ENCODE measurements at places on chromosomes 6 and 20. TPM values are rescaled to one million over a fixed set of nuclear protein-coding genes. Genes with fewer than 3 reads are reported as not detected.

DNA sequence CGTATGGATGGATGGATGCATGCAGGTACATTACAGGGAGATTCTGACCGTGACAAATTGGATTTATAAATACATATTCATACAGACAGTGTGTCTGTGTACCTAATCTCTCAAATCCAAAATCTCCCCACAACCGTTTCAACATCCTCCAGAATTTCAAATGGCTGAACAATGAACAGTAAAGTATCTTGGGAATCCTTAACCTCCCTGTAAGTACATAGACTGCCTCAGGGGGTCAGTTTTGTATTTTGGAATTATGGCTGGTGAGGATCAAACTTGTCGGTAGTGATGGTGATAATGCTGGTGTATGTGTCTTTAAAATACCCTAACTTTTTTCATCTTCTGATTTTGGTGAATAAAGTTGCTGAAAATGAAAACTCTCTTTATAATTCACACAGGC, 246.2 kb downstream of the FOXC1 start:
- no peak overlapping the region for H3K27ac ChIP-seq
- no peaks in the 10 kb centered on the region for H3K4me1 ChIP-seq
- H3K27me3 ChIP-seq = no peaks in the 10 kb centered on the region
- H3K36me3 ChIP-seq = no peaks in the 10 kb centered on the region
- H3K4me3 ChIP-seq = no peak overlapping the region
- DNase-seq = no peak

CDSN gene
- total RNA-seq = not detected

DNA sequence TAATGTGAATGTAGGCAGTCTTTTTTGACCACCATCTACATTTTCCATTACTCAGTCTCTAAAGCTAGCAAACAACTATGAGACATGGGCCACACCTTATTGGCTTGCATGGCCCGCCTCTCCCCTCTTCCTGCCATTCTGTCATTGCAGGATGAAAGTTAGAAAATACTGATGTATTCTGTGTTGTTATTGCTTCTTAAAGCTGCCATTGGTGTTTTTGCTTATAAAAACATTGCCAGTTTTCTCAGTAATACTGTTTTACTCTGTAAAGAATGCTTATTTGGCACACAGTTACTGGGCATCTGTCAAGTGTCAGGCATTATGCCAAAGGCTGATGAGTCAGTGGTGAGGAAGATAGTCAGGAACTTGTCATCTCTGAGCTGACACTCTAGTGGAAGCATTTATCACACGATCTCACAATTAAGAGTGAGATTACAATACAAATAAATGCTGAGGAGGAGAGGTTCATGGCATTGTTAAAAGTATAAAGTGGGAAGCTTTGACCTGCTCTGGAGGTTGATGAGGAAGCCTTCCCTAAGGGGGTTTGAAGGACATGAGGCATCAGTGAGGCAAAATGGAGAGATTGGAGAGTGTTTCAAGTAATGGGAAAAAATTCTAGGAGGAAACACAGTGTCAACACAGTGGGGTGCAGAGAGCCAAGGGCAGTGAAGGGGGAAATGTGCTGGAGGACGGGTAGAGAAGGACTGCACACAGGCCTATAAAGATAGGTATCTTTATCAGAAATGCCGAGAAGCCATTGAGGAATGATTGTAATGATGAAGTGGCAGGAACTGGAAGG, 14.7 kb downstream of the KLHL32 start:
- no peaks in the 10 kb centered on the region for H3K36me3 ChIP-seq
- H3K4me1 ChIP-seq = no peaks in the 10 kb centered on the region
- DNase-seq = peak; percentile 47
- H3K27me3 ChIP-seq = no peaks in the 10 kb centered on the region

DNA sequence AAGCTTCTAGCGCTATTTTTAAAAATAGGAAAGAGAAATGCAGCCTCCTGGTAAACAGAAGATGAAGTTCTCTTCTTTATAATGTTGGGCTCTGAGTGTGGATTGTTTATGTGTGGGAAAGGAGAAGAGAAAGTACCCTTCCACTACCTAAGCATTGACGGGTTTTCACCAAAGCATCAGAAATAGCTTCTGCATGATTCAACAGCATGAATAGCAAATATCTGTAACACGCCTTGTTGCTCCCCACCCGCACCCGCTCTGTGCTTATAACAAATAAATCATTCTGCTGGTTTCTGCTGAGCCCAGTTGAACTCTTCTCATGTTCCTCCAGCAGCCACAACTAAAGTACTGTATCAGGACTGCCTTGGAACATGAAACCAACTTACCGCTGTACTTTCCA, 20.7 kb downstream of the TXLNB start:
- peak; percentile 95 for DNase-seq
- H3K4me3 ChIP-seq = no peak overlapping the region
- no peaks in the 10 kb centered on the region for H3K4me1 ChIP-seq
- no peak overlapping the region for H3K27ac ChIP-seq
- no peaks in the 10 kb centered on the region for H3K27me3 ChIP-seq

DNA sequence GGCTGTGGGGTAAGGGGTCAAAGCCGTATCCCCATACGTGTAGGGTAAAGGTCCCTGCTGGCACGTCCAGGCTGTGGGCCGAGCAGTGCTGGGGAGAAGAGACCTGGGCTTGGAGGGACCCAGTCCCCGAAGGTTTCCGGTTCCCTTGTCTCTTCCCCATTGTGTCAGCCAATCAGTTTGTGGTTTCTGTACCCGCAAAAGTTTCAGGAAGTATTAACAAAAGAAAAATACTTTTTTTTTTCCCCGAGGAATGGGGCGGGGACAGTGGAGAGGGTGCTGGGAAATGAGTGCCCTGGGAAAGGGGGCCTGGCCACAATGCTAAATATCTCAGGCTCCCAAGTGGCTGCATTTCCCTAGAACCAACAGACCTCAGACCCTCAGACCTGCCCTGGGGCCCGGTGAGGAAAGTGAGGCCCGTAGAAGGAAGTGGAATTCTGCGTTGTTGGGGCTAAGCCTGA, 15.2 kb upstream of the AMD1 start:
- H3K27me3 ChIP-seq = no peaks in the 10 kb centered on the region
- no peaks in the 10 kb centered on the region for H3K4me1 ChIP-seq
- H3K36me3 ChIP-seq = no peaks in the 10 kb centered on the region
- H3K4me3 ChIP-seq = no peak overlapping the region

TAGAP gene
- total RNA-seq = not detected

PLCB1 gene
- total RNA-seq = 13.4 TPM

DNA sequence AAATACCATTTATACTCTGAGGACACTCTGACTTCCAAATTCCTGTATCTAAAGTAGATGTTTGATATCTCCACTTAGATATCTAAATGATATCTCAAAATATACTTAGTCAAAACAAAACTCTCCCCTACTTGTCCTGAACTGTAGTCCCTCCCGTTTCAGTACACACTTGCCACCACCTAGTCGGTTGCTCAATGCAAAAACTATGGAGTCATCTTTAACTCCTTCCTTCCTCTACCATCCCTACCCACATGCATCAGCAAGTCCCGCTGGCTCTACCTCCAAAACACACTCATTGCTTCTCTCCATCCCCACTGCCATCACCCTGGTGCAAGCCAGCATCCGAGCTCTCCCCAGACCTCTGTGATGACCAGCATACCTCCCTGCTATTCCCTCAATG, 13.2 kb downstream of the STX7 start:
- no peaks in the 10 kb centered on the region for H3K27me3 ChIP-seq
- DNase-seq = no peak
- peaks cover 3% of the 10 kb centered on the region for H3K36me3 ChIP-seq
- no peaks in the 10 kb centered on the region for H3K4me1 ChIP-seq
- no peak overlapping the region for H3K27ac ChIP-seq

- H3K27me3 ChIP-seq = no peaks in the 10 kb centered on the region
- H3K4me3 ChIP-seq = no peak overlapping the region
- DNase-seq = no peak
- no peaks in the 10 kb centered on the region for H3K4me1 ChIP-seq
- H3K27ac ChIP-seq = no peak overlapping the region
Observed at GRCh38 chr20:62543470-62544302, 67.9 kb upstream of the GATA5 start.

C6orf141 gene
- 0.77 TPM for total RNA-seq

PROKR2 gene
- not detected for total RNA-seq

DNA sequence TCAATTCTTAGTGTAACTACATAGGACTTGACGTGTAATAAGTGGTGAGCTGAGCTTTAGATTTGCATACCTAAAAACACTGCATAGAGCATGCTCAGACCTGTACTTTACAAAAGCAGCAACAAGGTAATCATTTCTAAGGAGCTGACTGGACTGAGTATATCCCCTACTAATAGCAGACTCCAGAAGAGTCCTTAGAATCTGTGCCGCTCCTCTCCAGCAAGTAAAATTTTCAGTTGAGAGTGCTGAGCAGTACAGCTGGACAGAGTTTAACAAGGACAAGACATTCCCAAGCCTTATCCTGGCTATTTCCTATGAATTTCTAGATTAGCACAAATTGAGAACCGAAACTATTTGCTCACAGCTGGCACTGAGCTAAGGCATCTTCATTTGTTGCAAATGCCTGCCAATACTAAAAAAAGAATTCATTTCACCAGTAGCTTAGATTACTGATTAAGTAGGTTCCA, 26.1 kb upstream of the KLHL31 start:
- no peaks in the 10 kb centered on the region for H3K36me3 ChIP-seq
- no peak overlapping the region for H3K4me3 ChIP-seq
- H3K27ac ChIP-seq = no peak overlapping the region

DNA sequence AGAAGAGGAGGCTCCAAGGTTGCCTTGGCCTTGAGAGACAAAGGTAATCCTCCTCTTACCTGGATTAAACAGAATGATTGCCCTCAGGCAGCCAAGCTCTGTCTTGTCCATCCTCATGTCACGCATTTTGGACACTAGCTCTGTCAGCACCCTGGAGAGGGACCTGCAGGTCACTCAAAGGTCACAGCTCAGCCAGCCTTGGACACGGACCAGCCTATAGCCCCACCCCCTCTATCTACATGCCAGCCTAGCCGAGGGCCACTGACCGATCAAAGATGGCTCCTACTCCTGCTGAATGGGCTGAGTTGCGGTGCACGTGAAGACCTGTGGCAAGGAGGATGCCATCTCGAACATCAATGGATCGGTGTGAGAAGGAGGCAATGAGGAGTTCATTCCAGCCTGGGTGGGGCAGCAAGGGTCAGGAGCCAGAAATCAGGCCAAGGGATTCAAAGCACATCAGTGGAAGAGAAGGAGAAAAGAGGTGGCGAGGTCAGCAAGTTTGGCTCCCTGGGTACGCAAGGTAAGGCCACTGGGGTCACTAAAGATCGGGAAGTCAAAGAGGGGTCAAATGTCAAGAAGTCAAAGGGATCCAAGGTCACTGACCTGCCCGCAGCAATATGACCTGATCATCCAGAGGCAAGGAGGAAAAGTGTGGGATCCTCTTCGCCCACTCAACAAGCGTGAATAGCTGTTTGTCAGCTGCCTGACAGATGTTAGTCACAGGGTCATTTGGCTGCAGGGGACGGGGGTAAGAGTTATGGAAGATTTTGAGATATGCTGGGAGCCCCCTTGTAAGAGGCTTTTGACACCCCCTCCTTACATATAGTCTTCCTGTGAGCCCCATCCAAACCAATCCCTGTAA, 3.3 kb upstream of the COL11A2 start:
- no peak for DNase-seq
- H3K36me3 ChIP-seq = peaks cover 13% of the 10 kb centered on the region
- H3K4me3 ChIP-seq = no peak overlapping the region
- no peak overlapping the region for H3K27ac ChIP-seq

ESR1 gene
- total RNA-seq = 0.50 TPM

DNA sequence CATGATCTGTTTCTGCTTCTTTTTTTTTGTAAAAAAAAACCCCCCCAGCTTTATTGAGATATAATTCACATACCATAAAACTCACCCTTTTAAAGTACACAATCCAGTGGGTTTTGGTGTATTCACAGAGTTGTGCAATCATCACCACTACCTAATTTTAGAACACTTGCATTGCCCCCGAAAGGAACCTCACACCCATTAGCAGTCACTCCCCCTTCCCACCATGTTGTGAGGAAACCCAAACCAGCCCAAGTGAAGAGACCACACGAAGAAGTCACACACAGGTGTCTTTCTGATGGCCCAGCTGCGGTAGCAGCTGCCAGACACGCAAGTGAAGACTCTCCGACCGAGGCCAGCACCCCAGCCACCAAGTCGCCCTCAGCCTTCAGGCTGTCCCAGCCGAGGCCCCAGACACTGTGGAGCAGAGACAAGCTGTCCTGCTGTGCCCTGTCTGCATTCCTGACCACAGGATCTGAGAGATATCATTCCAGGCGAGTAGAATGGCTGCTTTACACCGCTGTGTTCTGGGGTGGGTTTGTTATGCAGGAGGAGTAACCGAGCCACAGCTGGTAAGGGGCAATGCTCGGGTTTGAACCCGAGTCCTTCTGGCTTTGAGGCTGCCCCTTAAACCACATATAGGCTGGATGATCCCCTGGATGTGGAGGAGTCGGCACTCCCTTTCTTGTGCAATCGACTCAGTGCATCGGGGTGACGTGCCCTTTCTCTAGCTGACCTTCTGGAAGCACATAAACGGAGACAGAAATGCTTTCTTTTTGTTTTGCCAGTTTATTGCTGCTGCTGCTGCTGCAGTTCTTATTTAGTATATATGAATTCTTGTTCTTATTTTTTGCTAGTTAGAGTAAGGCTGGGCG, 59.1 kb upstream of the PTPN1 start:
- no peak overlapping the region for H3K4me3 ChIP-seq
- peak; percentile 77 for DNase-seq
- peaks cover 18% of the 10 kb centered on the region for H3K4me1 ChIP-seq
- peak overlapping the region; percentile 47 for H3K27ac ChIP-seq
- no peaks in the 10 kb centered on the region for H3K27me3 ChIP-seq

SASH1 gene
- 38.6 TPM for total RNA-seq

SLPI gene
- 0.17 TPM for total RNA-seq

GRCh38 chr6:138245751-138246150, 27.5 kb upstream of the PBOV1 start:
- no peaks in the 10 kb centered on the region for H3K36me3 ChIP-seq
- H3K4me1 ChIP-seq = no peaks in the 10 kb centered on the region
- H3K27ac ChIP-seq = no peak overlapping the region
- no peak overlapping the region for H3K4me3 ChIP-seq

MCHR2 gene
- not detected for total RNA-seq

ZNF512B gene
- total RNA-seq = 6.4 TPM

GRCh38 chr20:44454306-44454963, 21.2 kb upstream of the TTPAL start:
- H3K36me3 ChIP-seq = no peaks in the 10 kb centered on the region
- H3K27ac ChIP-seq = no peak overlapping the region
- DNase-seq = no peak

RBPJL gene
- not detected for total RNA-seq
